ENCODE measurements at places on chromosomes 2 and 18.

- DNase-seq, result no peak
Measured at GRCh38 chr2:222813177-222813843, 47.5 kb upstream of the ACSL3 start.

DNA sequence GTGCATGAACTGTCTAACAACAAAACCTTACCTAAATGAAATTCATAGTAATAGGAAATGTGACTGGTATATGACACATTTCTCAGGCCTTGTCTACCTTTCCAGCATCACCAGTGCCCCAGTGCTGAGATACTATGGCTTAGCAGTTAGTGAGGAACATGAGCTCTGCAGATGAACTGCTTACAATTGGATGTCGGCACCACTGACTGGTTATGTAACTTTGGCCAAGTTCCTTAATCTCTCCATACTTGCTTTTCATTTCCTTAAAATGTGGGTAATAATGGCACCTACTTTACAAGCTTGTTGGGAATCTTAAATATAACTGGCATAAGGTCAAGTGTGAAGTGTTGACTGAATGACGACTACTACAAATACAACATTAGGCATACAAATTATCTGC lies 136.3 kb downstream of the OLA1 start:
- no peak for DNase-seq

DNA sequence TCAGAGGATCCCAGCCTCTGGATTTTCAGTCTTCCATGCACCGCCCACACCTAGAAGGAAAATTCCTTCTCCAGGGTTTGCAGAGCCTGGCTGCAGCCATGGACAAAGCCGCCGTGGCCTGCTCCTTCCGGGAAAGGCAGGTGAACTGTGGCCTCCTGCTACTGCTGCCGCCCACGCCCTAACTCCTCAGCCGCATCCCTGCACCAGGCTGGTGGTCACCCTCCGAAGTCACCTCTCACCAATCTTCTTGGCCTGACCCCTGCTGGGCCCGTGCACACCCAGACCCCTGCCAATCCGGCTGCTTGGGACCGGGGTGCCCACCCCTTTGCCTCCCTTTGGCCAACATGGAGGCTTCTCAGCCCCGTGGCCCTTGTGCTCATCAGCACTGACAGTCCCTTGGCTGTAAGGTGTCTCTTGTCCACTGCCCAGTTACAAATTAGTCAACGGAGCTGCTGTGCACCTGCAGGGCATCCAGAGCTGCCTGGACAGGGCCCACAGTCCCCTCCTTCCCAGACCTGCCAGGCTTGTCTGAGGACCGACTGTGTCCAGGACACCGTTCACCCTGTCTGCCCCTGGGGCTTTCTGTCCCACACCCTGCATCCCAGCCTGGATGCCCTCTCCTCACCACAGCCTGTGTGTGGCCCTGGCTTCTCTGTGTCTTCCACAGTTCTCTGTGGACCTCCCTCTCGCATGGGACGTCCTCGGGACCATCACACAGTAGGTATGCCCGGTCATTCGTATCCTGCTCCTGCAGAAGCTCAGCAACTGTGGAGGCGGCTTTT lies 130.1 kb upstream of the TPO start:
- DNase-seq, result no peak

DNA sequence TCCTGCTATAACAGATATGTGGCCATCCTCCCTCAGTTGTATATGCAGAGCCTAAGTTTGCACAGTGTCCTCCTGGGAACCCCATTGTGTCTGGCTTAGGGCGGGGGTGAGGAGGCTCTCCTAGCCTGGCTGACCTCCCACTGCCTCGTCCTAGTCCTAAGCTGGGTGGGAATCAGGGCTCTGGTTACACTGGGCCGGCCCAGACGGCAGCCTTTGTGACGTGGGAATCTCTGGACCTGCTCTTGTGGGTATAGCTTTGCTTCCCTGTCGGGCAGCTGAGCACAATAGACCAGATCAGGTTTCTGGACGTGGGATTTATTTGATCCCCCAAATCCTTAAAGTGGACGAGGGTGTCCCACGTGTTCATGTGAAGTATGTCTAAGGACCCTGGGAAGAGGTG lies 2.9 kb downstream of the ACKR3 start:
- DNase-seq, result no peak

DNA sequence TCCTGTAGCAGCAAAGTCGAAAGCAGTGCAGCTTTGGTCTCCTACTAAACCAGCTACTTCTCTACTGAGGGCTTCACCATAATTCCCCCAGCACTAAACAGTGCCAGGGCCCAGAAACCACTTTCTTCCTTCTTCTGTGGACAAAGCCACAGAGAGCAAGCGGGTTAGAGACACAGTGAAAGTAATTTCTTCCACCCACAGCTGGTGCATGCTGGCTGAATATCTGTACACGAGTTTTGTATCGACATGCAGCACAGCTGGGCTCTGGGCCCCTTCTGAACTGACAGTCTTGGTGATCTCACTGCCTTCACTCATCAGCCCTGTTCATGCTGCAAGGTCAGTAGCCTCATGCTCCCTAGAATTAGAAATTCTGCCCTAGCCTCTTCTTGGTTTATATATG lies 74.0 kb upstream of the SULT1C3 start:
- no peak for DNase-seq

DNA sequence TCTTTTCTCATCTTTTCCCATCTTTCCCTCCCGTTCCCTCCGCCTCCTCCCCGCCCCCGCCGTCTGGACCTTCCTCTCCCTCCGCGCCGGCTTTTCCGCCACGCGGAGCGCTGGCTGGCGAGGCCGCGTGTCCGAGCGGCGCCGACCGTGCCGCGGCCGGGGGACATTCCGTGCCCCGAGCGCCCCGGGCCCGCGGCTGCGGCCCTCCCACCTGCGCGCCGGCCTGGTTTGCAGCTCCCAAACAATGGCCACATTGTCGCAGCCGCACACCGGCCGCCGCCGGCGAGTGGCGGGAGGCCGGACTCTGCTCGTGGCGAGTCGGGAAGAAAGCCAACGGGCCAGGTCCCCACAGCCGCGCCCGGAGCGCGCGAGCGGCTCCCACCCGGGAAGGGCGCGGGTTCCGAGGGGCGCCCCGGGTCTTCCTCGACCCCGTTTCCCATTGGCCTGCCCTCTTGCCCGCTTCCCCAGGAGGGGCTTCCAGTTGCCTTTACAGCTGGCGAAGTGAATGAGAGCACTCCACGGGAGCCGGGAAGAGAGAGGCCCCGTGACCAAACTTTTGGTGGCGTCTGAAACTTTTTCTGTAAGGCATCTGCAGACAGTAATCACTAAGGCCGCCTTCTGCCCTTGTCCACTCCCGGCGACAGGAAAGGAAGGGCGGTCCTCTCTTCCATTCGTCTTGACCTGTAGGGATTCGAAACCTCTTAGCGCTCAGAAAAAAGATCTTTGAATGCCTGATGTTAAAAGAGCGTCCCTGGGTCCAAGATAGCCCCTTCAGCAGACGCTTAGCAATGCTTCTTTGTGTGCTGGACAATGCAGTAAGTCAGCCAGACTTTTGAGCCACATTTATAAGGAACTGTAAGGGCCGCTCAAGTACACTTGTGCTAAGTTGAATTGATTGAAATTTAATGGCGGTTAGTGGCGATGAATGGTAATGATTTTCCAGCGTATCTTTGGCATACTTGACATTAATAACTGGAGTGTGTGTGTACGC lies 6.2 kb downstream of the GLI2 start:
- no peak for DNase-seq

DNA sequence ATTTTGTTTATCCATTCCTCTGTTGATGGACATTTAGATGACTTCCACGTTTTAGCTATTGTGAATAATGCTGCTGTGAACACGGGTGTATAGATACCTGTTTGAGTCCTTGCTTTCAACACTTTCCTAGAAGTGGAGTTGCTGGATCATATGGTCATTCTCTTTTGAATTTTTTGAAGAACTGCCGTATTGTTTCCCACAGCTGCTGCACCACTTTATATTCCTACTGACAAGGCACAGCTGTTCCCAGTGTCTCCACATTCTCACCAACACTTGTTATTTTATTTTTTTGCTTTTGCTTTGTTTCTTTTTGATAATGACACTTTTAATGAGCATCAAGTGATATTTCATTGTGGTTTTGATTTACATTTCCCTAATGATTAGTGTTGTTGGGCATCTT lies 41.4 kb upstream of the KCNJ13 start:
- no peak for DNase-seq

GRCh38 chr2:118294063-118294462 lies 205.8 kb downstream of the INSIG2 start:
- DNase-seq, result no peak

DNA sequence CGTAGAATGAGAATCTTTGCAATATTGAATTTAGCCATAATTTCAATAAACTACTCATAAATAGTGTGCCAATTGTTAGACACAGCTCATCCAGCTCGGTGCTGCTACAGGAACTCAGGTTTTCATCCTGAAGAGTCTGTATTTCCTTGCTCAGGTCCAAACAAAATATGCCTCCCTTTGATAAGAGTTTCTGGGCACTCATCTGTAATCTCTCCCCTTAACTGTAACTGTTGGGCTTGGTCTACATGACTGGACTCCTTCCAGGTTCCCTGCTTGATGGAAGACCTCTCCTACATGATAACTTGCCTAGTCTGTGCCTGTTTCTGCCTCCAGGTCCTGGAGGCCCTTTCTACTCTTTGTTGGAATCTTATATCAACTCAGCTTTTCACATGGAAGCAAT lies 57.9 kb downstream of the GCA start:
- DNase-seq, result no peak

- no peak for DNase-seq
Measured at GRCh38 chr2:63902149-63902548, 60.5 kb downstream of the UGP2 start.

DNA sequence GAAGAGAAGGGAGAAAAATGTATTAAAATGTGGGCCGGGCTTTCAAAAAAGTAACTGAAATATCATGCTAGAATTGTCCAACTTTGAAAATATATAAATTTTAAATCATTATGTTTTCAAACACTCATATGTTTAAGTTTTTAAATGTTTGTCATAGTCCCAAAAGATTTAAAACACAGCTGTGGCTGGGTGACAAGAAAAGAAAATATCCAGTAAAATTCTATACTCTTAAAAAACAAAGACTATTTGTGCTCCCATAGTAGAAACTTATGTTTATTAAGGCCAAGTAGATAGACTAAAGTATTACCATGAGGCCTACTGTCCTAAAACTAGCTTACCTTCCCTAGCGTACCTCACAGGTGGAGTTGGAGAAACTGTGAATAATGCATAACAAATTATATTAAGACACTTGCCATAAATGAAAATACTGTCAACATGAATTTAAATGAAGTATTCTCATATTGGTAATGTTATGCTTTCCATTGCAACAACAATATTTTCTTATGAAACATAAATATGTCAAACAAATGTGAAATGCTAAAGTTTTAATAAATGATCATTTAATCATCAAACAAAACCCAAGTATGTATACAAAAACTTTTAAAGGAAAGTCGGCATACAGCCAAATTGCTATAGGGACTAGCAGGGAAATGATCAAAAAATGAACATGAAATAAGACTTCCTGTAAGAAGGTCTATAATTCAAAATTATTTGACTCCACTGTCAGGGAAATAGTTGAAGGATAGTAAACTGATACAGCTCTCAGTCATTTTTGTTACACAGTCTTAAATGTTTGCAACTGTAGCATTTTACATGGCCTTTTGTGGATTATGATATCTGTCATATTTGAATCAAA lies 13.4 kb downstream of the MEIS1 start:
- DNase-seq, result no peak

- no peak for DNase-seq
Measured at GRCh38 chr2:147293991-147294824, 550.6 kb upstream of the ACVR2A start.

DNA sequence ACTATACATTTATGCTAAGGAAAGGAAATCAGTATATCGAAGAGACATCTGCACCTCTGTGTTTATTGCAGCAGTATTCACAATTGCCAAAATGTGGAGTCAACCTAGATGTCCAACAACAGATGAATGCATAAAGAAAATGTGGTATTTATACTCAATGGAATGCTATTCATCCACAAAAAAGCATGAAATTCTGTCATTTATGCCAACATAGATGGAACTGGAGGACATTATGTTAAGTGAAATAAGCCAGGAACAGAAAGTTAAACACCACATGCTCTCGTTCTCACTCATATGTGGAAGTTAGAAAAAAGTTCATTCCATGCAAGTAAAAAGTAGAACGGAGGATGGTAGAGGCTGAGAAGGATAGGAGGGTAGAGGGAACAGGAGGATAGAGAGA lies 59.5 kb downstream of the TWSG1 start:
- no peak for DNase-seq

DNA sequence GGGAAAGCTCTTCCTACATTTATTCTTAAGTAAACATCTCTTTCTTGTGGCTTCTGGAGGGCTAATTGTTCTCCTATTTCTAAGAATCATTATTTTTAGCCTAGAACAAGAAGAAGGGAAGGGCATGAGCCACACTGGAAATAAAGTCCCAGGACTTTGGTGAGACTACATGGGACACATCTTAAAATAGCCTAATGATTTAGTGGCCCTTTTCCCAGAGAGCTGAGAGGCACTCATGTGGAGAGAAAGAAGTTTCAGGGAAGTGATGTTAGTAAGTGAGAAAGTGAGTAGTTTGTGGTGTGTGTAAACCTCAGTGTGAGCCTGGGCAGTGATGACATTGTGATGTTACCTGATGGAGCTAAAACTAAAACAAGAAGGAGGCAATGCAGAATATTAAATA lies 14.6 kb downstream of the ITGA4 start:
- no peak for DNase-seq

GRCh38 chr2:128289439-128289838 lies 29.2 kb downstream of the HS6ST1 start:
- DNase-seq, result peak; percentile 58

DNA sequence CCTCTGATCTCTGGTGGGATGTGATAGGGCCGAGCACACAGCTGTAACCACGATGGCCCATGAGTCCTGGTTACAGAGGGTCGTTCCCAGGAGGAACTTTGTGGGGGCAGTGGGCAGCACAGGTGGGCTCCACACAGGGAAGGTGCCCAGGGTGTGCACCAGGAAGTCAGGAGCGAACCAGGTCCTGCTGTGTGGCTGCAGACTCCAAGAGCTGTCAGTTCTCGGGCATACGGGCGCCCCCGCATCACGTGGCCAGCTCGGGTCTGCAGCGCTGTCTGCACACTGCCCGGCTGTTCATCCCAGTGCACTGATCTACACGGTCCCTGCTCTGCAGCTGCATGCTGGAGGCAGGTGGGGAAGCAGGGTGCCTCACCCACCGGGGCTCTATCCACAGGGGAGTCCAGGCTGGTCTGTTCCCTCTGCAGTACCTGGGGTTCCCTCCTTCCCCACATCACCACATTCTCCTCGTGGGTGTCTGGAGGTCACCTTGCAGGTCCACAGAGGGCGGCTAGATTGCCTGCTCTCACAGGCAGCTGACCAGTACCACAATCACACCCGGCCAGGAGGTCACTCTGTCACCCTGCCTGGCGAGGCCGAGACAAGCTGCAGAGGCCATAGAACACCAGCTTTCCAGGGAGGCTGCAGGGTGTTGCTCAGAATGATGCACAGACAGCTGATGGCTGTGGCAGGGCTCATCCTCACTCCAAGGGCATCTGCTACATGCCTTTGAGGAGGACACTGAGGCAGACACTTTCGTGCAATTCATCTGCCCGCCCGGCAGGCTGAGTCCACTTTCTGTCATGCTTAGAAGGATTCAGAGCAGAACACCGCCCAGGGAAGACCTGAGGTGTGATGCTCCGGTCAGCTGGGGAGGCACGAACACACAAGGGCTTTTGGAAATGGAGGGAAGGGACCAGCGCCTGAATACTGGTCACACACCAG lies 202.7 kb downstream of the EIPR1 start:
- no peak for DNase-seq
